ENCODE measurements at places on chromosomes 11 and 22.
A peak's percentile ranks its signal among the peaks of the same experiment; 100 is the strongest.

DNA sequence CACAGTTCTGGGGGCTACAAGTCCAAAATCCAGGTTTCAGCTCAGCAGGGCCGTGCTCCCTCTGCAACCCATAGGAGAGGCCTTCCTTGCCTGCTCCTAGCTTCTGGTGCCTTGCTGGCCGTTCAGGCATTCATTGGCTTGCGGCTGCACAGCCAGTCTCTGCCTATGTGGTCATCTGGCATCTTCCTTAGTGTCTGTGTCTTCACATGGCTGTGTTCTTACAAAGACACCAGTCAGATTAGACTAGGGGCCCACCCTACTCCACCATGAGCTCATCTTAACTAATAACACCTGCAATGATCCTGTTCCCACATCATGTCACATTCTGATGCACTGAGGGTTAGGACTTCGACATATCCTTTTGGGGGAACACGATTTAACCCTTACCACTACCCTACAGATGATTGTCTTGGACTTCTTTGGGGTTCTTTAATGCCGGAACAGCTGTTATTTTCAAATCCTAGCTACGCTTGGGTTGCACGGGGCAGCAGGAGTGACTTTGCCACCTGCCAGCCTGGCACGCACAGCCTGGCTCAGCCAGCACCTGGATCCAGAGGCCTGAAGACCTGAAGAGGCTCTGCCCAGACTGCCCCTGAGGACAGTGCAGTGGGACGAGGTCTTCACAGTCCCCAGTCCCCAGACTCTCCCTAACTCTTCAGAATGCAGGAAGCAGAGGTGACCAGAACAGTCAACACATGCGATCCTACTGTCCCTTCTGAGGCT is 7.7 kb upstream of the NEAT1 start:
- no peak for DNase-seq

- no peak for DNase-seq
Measured at GRCh38 chr11:102368472-102368871, 21.5 kb downstream of the BIRC2 start.

- peak; percentile 82 for DNase-seq
Measured at GRCh38 chr11:120235024-120235628, 4.8 kb upstream of the POU2F3 start.

DNA sequence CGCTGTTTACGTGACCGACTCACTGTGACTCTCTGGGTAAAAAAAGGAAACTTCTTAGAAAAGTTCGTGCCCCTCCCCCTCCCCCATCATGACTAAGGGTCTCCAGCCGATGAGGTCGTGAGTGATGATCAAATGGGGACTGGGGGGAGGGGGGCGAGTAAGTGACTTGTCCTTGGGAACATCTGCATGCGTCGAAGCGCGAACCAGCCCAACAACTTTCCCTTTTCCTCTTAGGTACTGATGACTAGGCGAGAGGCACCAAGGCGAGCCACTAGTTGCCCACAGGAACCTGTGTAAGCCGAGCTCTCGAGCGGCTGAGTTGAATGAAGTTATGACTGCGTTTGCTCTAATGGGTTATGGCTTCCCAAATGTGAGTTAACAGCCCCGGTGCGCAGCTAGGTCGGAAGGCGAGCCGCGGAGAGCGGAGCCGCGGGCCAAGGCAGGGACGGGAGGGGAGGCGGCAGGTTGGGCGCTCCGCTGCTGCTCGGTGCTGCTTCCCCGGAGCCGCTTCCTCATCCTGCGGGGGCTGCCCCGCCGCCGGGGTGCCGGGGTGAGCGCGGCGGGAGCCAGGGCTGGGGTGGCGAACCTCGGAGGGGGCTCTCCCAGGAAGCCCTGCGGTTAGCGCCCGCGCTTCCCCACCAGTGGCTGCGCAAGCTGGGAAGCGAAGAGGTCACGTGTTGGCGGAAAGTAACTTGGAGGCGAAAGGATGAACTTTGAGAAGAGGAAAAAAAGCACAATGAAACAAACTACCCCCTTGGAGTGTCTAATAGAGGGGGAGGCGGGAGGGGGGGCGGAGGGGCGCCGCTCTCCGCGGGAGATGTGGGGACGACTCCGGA is 22.1 kb upstream of the BDNF start:
- no peak for DNase-seq

DNA sequence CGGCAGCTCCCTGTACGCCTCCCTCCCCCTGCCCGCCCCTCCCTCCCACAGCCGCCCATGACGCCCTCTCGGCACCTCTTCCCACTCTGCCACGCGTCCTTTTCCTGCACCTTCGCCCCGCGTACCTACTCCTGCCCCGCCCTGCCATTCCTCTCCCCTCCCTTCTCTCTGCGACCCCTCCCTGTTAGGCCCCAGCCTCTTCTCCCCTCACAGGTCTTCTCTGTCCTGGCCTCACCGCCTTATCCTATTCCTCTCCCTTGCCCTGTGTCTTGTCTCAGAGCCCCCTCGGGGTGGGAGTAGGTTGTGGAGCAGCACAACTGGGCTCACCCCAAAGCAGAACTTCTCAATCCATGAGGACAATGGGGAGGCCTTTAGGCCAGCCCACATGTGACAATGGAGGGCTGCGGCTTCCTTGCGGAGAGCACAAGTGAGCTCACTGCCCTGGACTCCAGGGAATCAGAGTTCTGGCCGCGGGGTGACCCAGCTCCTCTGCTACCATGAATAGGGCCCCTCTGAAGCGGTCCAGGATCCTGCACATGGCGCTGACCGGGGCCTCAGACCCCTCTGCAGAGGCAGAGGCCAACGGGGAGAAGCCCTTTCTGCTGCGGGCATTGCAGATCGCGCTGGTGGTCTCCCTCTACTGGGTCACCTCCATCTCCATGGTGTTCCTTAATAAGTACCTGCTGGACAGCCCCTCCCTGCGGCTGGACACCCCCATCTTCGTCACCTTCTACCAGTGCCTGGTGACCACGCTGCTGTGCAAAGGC is 539 bp downstream of the SLC35C1 start:
- peak; percentile 49 for DNase-seq

- DNase-seq, result no peak
Measured at GRCh38 chr22:41970601-41971000, 1.4 kb downstream of the SEPTIN3 start.

DNA sequence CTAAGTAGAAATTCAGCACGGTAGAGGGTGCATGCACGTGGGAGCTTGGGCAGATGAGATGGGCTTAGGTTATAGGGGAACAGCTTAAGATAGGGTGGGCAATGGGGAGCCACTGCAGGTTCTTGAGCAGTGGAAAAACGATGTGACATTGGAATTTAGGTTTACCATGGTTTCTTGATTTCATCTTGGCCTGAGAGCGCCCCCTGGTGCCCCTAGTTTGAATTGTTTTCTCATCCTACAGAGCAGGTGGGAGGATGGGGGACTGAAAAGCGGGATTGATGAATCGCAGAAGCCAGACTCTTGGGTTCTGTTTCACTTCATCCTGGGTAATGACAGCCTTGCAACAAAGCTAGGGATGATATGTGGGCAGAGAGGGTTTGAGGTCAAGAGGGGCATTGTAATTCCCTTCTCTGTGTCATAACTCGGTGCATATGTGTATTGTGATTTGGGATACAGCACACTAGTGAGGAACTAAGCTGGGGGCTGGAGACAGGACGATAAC is 6.7 kb upstream of the MCAM start:
- DNase-seq, result peak; percentile 77

GRCh38 chr11:2203440-2204259 is 32.0 kb upstream of the TH start:
- peak; percentile 9 for DNase-seq

DNA sequence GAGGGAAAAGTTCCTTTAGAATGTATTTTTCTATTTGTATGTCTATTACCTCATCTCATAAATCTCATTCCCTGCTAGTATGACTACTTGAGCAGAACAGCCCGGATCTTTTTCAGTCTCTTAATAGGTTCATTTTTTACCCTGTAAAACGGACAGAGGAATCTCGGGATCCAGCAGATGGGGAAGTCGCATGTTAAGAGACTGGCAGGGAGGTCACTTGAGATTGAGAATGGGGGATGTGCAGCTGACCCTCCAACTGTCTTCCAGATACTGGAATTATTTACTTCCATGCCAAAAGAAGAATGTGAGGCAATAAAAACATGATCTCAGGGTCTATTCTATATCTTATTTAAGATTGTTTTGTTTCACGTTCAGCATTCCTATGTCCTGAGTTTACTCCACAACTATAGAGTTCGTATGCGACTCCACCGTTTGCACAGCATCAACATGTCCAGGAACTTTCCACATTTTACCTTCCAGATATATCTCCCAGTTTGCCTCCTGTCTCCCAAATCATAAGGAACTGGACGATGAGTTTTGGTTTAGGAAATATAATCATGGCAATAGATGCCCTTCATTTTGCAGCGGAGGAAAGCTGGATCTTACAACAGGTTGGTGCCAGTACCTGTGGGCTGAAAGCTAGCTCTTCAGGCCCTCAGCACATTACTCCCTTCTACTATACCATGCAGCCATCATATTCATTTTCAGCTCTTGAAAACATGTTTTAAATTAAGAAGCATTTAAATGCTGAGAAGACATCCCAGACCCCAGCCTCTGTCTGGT is 181.5 kb downstream of the MAML2 start:
- DNase-seq, result no peak

DNA sequence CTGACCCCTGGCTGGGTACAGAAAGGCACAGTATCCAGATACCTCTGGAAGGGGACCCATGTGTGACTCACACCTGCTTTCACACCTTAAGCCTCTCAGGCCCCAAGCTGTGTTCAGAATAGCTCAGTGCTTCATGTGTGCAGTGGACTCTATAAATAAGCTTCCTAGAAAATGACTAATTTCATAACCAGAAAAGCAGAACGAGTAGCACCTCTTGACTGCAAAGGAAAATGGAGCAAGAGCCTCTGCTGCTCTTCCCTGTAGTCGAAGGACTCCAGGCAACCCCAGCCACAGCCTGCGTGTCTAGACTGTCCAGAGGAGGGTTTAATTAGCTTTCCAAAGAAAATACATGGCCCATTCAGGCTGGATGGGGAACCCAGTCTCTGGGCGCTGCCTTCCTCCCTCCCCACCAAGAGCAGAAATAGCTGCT is 23.1 kb downstream of the PTPN5 start:
- no peak for DNase-seq

- DNase-seq, result no peak
Measured at GRCh38 chr11:74948546-74948897, 369 bp downstream of the XRRA1 start.

GRCh38 chr11:65477149-65477965 is 21.5 kb upstream of the MALAT1 start:
- peak; percentile 95 for DNase-seq

- no peak for DNase-seq
Measured at GRCh38 chr22:48404801-48405447, 1422.7 kb downstream of the BRD1 start.

- DNase-seq, result peak; percentile 67
Measured at GRCh38 chr22:39117585-39118191, 20.6 kb downstream of the APOBEC3H start.

GRCh38 chr22:50236731-50237409 is 8.0 kb downstream of the TUBGCP6 start:
- DNase-seq, result no peak

- no peak for DNase-seq
Measured at GRCh38 chr11:134202661-134203060, 21.1 kb downstream of the NCAPD3 start.

- DNase-seq, result no peak
Measured at GRCh38 chr11:65911682-65912568, 6.9 kb downstream of the C11orf68 start.

DNA sequence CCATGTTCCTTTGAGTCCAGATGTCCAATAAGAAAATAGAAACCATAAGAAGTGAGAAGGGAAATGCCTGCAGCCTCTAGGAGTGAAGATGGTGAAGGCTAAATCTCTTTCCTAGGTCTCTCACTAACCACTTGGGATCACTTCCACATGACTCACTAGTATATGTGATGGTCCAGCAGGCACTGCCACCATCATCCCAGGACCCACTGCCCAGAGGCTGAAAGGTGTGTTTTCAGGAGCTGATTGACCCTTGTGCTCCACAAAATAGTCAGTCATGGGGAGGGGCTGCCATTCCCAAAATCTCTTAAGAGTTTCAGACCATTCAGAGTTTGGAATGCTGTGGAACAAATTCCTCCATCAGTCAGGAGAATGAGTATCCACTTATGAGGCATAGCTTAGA is 22.9 kb downstream of the UBASH3B start:
- DNase-seq, result no peak

- DNase-seq, result no peak
Measured at GRCh38 chr11:104003491-104003890, 32.9 kb upstream of the DDI1 start.

GRCh38 chr11:46122945-46123715 is 1.9 kb upstream of the PHF21A start:
- DNase-seq, result no peak

GRCh38 chr11:14623036-14623435 is 20.6 kb upstream of the PDE3B start:
- DNase-seq, result no peak

- no peak for DNase-seq
Measured at GRCh38 chr22:37803639-37804351, 3.9 kb upstream of the GCAT start.

- no peak for DNase-seq
Measured at GRCh38 chr11:69352166-69352565, 58.2 kb downstream of the MYEOV start.

GRCh38 chr22:48760481-48761390 is 1066.9 kb downstream of the BRD1 start:
- no peak for DNase-seq

DNA sequence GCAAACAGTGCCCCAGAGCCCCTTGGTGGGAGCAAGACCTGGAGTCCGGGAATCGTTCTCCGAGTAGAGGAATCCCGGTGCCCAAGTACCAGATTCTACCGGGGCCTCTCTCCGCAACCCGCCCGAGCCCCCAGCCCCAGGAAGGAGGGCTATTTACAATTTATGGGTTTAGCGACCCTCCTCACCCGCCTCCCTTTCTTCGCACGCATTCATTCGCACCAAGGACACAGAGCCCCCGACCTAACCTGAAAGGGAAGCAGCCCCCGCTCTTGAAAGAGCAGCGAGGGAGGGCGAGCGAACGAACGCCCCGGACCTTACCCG is 628 bp downstream of the LRP4 start:
- DNase-seq, result no peak

DNA sequence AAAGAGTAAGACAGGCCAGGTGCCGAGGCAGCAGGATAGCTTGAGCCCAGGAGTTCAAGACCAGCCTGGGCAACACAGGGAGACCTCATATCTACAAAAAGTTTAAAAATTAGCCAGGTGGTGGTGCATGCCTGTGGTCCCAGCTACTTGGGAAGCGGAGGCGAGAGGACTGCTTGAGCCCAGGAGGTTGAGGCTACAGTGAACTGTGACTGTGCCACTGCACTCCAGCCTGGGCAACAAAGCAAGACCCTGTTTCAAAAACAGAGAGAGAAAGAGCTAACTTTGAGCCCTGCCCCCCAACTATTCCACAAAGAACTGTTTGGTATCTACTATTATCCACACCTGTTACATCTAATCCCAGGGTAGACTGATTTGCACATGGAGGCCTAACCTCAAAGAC is 49.2 kb upstream of the RAPSN start:
- no peak for DNase-seq

All from body of pancreas (tissue), 4 donors.